ENCODE measurements at places on chromosomes 7 and 10.

DNA sequence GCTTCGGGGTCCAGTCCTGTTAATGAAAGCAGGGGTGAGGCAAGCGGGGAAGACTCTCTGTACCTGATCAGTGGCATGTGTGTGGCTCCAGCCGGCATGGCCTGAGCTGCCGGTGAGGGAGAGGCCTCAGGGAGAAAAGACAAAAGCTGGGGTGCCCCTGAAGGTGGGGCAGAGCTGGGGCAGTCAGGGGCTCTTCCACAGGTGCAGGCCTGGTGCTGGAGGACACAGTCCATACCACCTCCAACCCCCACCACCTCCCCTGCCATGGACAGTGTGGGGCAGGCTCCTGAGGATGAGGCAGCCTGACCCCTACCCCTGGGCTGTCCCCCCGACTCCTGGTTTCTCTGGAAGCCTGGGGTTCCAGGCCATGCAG lies 129.5 kb downstream of the LHPP start:
- DNase-seq, result no peak

DNA sequence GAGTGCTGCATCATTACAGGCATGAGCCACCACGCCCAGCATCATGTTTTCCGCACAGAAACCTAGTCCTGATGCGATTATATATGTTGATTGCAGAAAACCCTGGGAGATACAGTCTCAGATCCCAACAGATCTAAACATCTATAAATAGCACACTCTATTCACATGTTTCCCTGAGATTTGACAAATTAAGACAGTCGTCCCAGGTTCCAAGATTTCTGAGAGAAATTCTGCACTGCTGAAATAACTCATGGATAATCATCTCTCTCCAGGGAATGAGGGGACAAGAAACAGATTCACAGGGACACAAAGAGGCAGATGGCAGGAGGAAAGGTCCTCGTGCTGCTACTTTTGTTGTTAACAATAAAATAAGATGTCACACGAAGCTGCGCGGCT lies 393.1 kb upstream of the CELF2 start:
- no peak for DNase-seq

GRCh38 chr10:34758447-34758996 lies 56.6 kb downstream of the PARD3 start:
- no peak for DNase-seq

- no peak for DNase-seq
These were observed 28.2 kb downstream of the MINDY4 start for GRCh38 chr7:30799206-30799975.

DNA sequence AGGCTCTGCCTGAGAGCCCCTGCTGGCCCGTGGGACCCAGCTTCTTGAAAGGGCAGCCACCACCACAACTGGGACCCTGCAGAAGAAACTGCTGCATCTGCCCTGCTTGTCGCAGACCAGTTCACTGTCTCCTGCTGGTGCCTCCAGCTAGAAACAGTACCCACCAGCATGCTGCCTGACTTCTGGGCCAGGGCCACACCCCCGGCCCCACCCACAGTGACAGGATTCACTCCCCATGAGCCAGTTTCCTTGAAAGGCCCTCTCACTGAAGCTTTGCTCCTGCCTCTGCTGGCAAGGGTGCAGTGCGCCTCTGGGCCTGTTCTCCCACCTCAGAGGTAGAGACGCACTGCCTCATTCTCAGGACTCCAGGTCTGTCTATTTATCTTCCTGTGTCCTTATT lies 32.4 kb downstream of the ANXA11 start:
- no peak for DNase-seq

DNA sequence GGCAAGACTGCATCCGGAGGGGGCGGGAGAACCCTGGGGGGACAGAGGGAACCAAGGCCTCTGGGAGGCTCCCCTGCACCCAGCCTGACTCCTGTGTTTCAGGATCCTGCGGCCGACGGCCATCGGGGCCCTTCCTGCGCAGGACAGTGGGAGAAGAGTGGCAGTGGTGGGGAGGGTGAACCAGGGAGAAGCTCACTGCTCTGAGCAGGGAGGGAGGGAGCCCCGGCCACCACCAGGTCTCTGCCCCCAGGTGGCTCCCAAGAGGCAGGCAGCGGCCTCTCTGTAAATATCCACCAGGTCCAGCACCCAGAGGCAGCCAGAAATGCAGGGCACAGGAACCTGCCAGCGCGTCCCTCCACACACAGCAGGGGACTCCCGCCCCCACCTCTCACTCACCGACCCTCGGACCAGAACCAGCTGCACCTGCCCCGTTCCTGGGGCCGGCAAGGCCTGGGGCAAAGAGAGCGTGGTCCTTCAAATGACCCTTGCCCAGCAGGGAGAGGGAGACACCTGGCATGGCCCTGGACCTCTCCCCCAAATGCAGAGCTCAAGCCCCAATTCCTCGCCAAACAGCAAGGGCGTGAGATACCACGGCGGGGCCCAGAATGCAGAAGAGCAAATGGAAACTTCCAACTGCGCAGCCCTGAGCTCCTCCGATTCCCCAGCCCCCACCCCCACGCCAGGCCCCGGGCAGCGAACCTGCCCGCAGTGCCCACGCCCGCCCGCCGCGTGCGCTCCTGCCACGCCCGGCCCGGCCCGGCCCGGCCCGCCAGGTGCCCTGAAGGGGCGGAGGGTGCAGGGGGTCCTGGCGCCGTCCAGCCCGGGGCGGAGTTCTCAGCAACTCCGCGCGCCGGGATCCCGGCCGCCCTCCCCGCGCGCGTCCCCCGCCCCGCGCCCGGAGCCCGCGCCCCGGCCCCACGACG lies 805 bp downstream of the RASGEF1A start:
- DNase-seq, result no peak

DNA sequence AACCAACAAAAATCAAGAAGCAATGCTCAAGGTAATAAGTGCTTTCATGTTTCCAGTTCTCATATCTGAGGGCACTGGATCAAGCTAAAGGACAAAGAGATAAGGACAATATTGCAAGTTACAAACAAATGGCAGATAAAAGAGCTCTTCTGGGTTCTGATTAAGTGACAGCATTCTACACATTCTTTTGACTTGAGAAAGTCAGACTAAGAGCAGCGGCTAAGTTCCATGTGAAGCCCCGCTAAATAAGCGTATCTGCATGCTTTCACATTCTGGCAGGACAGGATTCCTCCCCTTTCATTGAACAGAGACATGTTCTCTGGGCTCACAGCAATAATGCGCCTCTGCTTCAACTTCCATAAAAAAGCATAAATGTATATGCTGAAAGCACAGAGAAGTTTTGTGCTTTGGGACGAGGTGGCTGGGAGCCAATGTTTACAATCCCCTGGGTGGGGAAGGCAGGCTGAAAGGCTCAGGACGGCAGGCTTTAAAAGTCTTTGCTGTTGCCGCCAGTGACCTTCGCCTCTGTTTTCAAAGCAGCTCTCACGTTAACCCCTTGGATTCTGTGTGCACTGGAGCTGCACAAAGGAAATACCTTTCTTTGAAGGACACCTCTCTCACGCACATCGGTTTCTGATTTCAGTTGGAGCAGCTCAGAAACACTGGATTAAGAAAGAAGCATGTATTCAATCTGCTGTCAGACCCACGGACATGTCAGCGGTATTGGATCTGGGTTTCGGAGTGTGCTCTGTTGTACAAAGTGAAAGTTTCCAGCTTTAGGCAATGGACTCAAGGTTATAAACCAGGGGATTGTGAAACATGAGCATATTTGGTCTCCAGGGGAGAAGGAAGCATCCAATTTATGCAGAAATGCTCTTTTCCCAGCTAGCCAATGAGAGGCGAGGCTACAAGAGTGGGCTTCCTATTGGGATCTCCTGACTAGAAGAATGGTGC lies 105.4 kb upstream of the FAM133B start:
- no peak for DNase-seq

DNA sequence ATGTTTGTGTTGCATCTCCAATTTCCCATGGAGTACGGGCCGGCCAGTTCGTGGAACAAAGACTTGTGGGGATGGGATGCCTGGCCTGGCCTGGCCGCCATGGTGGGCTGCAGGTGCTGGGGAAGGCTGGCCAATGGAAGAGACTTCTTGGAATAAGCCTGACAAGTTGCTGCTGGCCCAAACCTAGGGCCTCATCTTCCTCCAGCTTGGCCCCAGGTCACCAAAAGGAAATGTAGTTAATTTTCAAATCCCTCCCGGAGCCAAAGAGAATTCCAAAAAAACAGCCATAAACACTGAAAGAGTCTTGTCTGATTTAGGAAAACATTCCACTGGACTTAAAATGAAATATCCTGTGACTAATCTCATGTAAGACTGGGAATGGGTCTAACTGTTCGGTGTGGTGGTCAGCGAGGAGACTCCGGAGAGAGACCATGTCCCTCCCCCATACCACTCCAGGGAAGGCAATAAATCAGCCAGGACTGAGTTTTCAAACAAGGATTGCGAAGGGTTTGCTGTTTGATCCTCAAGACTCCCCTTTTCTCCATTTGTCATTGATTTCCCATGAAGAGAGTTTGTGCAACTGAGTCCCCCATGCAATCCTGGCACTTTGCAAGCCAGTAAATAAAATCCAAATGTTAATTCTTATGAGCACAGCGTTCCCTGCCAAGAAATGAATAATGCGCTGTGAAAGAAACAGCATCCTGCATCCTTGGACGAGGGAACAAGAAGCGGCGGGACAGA lies 128.7 kb upstream of the HABP2 start:
- no peak for DNase-seq

GRCh38 chr10:12077580-12078180 lies 8.9 kb downstream of the DHTKD1 start:
- no peak for DNase-seq

DNA sequence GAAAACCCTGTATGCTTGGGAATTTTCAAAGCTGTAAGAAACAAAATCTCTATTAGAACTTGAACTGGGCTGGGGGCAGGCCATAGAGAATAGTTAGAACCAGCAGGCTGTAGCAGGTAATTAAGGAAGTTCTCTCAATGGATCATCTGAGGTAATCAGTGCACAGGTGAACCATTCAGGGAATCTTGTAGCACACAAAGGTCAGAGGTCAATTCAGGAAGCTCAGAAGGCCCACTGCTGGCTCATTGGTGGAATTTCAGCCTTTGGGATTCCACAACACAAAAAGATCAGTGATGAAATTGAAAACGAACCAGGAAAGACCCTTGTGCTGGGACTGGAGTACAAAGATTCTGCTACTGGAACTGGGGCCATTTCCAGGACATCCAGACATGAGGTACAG lies 82.0 kb downstream of the TMEM168 start:
- no peak for DNase-seq

GRCh38 chr7:101104799-101105198 lies 19.5 kb downstream of the TRIM56 start:
- DNase-seq, result no peak

DNA sequence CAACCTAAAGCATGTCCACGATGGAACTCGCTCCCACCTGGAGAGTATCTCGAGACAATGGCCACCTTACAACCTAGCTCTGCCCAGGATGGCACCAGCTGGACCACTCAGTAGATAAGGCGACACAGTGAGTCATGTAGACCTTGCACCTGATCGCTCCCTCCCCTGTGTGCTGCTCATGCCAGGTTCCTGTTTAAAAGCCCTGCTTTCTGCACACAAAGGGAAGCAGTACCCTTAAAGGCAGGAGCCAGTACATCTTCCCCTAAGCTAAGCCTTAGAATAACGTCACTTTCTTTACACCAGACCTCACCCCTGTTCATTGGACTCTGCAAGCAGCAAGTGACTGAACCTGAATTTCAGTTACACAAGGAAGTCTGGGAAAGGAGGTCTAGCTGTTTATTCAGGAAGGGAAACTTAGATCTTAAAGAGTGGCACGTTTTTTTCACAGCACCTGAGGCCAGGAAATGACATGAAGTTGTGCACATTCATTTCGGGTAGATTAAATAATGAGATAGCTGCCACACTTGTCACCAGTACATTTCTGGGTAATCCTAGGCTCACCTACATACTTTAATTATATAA lies 117.9 kb downstream of the MTPAP start:
- DNase-seq, result no peak

DNA sequence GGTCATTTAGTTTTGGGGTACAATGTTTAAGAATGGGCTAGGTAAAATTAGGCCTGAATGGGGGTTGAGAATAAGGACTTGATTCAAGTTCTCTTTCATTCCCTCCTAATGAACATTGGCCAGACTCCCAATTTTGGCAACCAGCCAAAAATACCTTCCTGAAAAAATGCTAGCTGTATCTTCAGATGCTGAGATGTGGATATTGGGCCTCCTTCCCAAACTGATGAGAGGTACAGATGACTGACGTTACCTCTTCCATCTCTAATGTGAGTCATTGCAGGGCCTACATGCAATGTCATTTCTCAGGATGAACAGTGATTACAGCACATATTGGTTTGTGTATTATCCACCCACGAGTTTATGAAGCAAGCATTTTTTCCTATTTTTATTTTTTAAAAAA lies 151.6 kb downstream of the SND1 start:
- no peak for DNase-seq

DNA sequence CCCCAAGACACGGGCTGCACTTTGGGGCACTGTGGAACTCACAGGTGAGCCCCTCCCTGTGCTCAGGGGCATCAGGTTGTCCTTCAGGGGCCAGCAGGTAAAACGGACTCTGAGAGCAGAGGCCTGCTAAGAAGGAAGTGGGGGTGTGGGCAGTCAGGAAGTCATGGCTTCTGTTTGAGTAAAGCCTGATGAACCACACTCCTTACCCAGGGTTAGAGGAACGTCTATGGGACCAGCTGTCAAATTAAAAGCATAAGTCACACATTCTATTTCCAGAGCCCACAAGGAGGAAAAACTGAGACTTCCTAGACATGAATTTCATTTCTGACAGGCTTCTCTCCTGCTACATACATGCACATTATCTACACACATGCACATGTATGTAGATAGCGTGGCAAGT lies 616.4 kb downstream of the SDK1 start:
- DNase-seq, result no peak

- DNase-seq, result no peak
These were observed 43.0 kb upstream of the NAMPT start for GRCh38 chr7:106327538-106328481.

- no peak for DNase-seq
These were observed 7.0 kb upstream of the GBX1 start for GRCh38 chr7:151174246-151175046.

GRCh38 chr7:92727755-92728154 lies 108.6 kb downstream of the CDK6 start:
- DNase-seq, result no peak

- no peak for DNase-seq
These were observed 11.9 kb upstream of the LMOD2 start for GRCh38 chr7:123643495-123644441.

Data from central memory CD8-positive, alpha-beta T cell (primary cell).